ENCODE measurements at places on chromosomes 5 and 9. TPM values are rescaled to one million over a fixed set of nuclear protein-coding genes. Genes with fewer than 3 reads are reported as not detected.

DNA sequence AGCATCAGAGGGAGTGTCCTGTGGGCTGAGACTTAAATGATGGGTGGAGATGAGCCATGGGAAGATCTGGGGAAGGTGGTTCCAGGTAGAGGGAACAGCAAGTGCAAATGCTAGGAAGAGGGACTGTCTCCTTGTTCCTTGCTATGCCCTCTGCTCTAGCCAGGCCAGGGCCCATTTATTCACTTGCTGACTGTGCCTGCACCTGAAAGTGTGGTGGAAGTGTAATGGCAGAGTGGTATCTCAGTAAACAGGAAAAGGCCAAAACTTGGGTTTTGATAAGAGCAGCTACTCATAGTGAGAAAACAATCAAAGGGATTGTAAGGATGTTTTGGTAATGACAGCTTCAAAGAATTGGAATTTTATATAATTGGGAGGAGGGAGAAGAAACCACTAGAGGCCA, 32.4 kb downstream of the TLE4 start:
- no peak for DNase-seq

DNA sequence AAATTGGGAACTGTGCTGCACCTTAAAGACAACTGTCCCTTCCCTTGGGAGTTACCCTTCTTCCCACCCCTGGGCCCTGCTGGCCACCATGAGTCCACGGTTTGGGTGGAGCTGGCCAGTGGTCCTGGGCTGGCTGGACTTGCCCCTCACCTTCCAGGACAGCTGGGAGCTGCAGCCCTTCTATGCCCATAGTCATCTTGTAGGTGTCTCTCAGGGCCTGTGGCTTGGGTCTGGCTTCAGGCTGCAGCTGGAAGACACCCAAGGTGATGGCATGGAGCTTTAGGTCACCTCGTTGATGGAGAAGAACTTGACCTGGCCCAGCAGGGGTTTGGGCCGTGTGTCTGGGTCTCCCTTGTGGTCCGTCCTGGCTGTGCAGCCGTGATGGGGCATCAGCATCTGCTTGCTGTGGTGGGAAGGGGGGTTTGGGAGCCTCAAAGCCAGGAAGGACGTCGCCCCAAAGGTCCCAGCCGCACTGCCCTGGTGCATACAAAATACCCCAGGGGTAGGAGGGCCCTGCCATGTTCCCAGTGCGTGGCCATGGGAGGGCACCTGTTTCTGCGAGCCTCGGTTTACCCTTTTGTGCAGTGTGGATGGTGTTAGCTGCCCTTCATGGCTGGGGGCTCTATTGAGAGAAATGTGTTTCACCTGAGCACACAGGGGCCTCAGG, 8.9 kb downstream of the WNK2 start:
- DNase-seq: peak; percentile 35

DNA sequence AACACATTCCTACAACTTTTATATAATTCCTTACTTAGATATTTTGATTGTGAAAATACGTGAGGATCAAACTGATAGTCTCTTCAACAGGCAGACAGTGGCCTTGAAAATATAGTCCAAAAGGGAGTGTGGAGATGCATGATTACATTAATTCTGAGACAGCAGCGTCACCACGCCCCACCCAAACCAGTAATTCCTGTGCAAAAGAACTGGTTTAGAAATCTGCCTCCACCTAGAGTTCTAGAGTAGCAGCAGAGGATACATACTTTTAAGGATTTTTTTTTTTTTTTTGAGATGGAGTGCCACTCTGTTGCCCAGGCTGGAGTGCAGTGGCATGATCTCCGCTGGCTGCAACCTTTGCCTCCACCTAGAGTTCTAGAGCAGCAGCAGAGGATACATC, 1.6 kb upstream of the TUT7 start:
- no peak for DNase-seq

DNA sequence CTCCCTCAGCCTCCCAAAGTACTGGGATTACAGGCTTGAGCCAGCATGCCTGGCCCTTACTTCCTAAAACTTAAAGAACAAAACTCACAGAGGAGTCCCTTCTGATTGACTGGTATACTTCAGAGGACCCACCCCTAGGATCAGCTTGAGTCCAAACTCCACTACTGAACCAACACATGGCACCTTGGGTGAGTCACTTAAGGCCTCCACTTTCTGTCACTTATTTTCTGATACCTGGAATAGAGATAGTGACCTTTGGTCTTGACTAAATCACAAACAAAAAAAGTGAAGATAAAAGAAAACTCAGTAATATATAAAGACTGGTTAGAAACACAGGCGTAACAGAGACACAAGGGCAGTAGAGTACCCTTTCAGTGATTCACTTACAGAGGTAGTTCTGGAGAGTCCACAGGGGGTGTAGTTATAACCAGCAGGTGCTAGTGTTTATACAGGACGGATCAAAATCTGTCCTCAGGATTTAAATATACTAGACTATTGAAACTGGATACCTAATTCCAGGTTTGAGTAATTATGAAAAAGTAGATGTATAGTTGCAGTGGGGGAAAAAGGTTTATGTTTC, 274.3 kb upstream of the ANKRD55 start:
- DNase-seq: no peak

The ZNF354C gene
- polyA plus RNA-seq: 1.3 TPM

The FUT7 gene
- polyA plus RNA-seq: not detected

DNA sequence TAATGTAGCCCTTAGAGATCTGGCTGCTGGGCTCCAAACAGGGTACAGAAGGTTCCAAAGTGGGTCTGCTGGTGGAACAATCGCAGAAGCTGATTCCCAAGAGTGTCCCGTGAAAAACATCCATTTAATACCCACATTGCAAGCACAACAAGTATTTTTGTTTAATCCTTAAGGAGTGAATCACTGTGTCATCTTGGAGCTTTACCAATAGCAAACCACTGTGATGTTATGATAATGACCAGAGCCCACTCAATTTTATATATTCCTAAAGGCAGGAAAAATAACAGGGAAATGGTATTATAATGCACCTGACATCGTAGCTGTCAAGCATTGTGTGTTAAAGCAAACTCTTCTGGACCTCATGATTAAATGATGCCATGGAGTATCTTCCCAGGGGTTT, 291.9 kb downstream of the FBXL7 start:
- no peak for DNase-seq

- DNase-seq: no peak
These were observed 87.3 kb upstream of the GNAQ start for GRCh38 chr9:78118742-78119473.

DNA sequence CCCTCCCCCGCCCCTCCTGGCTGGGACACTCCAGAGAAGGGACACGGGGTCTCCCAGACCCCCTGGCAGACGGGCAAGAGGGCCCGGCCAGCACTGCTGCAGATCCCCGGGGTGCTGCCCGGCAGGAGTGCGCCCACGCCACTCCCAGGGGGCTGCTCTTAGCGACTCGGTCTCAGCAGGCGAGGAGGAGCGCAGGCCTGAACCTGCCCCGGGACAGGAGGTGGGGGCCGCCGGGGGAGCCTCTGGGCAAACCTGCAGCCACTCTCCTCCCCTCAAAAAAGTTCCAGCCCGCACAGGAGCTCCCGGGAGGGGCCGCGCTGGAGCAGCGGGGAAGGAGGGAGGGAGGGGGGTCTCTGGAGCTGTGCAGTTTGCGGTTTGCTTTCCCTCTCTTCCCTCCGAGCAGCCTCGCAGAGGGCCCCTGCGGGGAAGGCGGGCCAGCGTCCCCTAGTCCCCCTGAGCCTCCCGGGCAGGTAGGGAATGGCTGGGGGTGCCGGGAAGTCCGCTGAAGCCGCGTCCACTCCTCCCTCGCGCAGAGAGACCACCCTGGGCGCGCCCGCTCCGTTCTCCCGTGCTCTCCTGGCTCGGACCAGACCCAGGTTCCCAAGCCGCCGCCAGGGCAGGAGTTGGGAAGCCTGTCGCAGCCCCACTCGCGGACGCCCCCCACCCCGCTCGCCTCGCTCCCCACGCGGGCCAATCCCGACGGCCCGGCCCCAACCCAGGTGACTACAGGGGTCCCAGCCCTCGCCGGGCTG, 44.2 kb downstream of the NACC2 start:
- DNase-seq: peak; percentile 45

- no peak for DNase-seq
These were observed 13.6 kb downstream of the ITGA1 start for GRCh38 chr5:52801329-52801728.

The IRX1 gene
- 17.3 TPM for polyA plus RNA-seq

The GFI1B gene
- polyA plus RNA-seq: not detected

DNA sequence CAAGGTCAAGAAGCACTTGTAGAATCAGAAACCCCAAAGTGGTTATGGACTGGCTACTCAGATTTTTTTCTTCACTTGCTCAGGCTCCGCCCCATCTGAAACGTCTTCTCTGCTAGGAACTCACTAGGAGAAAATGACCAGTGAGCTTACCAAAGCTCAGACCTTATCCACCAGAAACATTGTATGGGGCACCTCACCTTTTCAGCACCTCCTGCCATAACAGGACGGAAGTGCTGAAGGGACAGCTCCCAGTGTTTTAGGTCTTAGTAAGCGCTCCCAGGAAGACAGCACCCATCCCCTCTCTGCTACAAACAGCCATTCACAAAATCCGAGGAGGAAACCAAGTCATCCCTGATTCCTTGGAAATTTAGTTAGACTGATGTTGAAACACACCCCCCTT, 1.2 kb upstream of the GABRA1 start:
- DNase-seq: peak; percentile 71

The CARD9 gene
- polyA plus RNA-seq: 1.5 TPM

The DOK3 gene
- 1.9 TPM for polyA plus RNA-seq

GRCh38 chr5:14270209-14270702, 127.1 kb downstream of the TRIO start:
- peak; percentile 76 for DNase-seq

DNA sequence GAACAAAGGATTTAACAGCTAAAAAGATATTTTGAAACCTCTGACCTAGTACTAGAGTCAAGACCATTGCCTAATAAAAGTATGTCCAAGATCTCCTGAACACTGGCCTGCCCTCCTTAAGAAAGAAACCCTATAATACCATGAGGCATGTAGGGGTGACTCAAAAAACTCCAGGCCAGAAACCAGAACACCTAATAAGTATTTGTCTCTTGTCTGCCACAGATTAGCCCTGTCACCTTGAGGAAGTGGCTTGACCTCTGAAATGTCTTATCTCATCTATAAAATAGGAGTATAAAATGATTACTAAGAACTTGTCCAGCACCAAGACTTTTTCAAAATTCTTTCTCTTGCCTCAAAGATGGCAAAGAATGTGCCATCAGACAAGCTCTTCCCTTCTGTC, 125.5 kb upstream of the RASGRF2 start:
- DNase-seq: no peak

DNA sequence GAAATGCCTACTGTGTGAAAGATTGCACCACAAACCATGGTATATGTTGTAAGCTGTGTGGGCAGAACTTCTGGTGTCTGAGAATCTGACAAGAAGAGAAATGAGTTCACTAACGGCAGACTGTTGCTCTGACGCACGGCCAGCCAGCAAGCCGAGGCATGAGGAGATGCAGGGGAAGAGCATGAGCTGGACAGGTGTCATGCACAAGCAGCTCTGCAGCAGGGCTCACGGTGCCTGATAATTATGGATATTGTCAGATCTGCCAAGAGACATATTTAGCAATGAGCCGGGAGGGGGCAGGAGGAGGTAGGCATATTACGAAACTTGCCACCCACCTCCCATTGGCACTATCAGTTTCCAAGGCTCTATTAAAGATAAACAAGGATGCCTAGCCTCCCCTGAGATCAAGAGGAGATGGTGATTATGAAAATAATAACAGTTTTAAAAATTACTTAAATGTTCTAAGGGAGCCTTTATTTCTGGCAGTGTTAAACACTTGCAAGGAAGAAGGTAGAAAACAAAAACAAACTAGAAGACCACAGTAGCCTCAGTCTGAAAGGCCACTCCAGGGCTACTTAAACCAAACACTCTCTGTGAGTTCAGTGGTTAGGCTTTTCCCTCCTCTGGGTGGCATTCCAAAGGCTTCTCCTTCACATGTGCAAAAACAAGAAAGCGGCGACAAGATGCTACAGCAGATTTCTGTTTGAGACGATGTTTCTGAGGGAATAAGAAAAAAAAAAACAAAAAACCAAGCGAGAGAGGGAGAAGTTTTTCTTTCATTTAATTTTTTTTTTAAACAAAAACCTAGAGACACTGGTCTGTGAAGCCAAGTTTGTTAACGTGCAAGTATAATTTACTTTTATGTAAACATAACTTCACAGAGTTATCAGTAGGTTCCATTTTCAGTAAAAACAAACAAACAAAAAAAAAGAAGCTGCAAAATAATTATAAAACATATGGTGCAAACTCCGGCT, 339.5 kb downstream of the BNC2 start:
- no peak for DNase-seq

The INSL6 gene
- polyA plus RNA-seq: not detected

GRCh38 chr9:129221233-129221632, 43.2 kb upstream of the IER5L start:
- DNase-seq: no peak

GRCh38 chr5:140246378-140247122, 56.4 kb downstream of the PFDN1 start:
- peak; percentile 81 for DNase-seq

DNA sequence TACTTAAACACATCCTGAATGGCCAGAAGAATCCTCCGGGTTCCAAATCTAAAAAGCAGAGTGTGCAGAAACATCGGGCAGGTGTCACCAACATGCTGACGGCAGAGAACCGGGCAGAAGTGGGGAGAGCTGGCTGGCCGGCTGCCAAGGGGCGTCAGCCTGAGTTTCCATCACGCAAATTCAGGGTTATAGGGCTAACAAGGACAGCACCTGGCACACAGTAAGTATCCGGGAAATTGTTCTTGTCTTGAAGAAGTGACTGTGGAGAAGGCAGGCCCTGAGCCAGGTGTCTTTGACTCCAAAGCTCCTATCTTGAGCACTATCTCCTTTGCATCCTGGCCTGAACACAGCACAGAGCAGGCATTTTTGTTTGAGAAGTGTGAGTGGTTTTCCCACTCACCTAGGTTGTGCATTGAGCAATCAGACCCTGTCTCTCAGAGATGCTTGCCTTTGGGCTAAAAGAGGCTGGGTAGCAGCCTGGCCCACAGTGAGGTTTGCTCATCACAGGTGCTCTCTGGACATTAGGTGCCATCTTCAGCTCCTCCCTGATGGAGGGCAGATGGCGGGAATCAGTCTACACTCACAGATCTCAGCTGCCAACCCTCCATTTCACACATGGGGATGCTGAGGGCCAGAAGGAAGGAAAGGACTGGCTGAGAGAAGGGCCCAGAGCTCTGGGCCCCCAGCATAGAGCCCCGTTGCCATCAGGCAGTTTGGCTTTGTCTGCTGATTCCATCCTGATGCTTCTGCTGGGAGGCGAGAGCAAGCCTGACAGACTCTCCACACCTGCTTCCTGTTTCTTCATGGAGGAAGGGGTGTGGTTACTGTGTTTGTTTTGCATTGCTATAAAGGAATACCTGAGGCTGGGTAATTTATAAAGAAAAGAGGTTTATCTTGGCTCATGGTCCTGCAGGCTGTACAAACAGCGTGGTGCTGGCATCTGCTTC, 52.8 kb downstream of the WHRN start:
- no peak for DNase-seq

DNA sequence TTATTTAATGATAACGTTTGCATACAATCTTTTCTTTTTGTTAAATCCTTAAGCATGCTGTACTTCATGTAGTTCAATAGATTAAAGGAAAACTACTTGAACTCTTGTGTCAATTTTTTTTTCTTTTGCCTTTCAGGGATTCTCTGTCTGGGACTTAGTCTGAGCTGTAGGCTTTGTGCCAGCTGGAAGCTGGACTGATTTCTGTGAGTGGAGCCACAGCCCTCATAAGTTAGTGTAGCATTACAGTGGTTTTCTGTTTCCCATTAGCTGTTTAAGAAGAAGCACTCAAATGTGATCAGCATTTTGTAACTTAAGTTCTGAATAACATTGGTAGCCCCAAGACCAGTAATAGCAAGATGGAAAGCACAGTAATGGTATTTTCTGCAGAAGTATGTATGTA, 330.6 kb upstream of the MEF2C start:
- DNase-seq: no peak
